ENCODE measurements at places on chromosomes 1 and 21.

GRCh38 chr21:38898422-38899096, 92.8 kb downstream of the ETS2 start:
- no peaks in the 10 kb centered on the region for H3K36me3 ChIP-seq
- DNase-seq, result no peak
- no peaks in the 10 kb centered on the region for H3K27me3 ChIP-seq
- no peaks in the 10 kb centered on the region for H3K4me1 ChIP-seq
- H3K27ac ChIP-seq, result no peak overlapping the region

GRCh38 chr1:27864264-27864895, 8.0 kb upstream of the THEMIS2 start:
- H3K4me1 ChIP-seq, result peaks cover 64% of the 10 kb centered on the region
- H3K27me3 ChIP-seq, result no peaks in the 10 kb centered on the region
- no peak for DNase-seq
- H3K4me3 ChIP-seq, result no peak overlapping the region
- H3K36me3 ChIP-seq, result no peaks in the 10 kb centered on the region

GRCh38 chr1:46544561-46545240, 6.7 kb downstream of the KNCN start:
- H3K27me3 ChIP-seq, result peaks cover 22% of the 10 kb centered on the region
- no peak overlapping the region for H3K27ac ChIP-seq
- no peak for DNase-seq
- no peaks in the 10 kb centered on the region for H3K36me3 ChIP-seq

DNA sequence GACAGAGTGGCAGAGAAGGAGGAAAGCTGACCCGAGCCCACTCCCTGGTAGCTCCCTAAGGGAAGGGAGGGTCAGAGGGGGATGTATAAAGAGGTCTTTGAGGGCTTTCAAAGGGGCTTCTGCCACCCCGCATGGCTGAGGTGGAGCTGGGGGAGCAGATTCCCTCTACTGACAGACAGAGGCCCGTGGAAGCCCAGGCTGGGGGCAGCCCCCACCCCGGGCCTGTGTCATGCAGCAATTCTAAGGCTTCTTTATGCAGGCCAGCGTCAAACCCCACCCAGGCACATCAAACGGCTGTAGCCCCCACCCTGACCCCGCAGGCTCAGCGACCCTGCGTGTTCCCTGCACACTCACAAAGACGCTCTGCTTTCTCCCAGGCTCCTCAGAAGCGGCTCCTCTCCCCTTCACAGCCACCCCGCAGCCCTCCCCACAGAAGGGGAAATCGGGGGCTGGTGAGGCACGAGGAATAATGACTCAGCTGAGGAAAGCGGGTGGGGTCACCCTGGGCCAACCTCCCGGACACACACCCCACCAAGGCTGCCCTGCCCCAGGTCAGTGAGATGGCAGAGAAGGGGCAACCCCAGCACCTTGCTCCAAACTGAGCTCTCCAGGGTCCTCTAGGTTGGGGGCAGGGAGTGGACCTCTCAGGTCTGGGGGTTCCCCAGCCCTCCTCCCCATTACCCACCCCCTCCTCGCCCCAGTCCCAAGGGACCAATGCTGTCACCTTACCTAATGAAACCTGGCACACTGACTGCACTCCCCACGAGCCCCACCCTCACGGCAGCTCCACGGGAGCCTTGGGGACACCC, 10.8 kb downstream of the SLC45A3 start:
- no peak overlapping the region for H3K4me3 ChIP-seq
- H3K4me1 ChIP-seq, result no peaks in the 10 kb centered on the region
- H3K36me3 ChIP-seq, result no peaks in the 10 kb centered on the region
- no peak overlapping the region for H3K27ac ChIP-seq
- no peak for DNase-seq

DNA sequence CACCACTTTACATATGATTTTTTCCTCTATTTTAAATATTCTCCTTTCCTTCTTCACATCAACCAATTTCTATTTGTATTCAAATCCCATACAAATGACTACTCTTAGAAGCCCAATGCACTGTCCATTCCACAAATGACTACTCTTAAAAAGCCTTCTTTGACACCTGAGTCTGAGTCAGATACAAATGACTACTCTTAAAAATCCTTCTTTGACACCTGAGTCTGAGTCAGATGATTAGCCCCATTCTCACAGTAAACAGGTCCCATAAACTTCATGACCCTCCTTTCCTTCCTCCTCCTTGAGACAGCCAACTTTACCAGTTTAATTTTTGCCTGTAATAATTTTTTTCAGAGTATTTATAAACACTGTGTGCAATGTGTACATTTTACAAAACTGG, 231.3 kb upstream of the USP25 start:
- H3K4me3 ChIP-seq, result no peak overlapping the region
- no peak for DNase-seq
- H3K4me1 ChIP-seq, result no peaks in the 10 kb centered on the region

DNA sequence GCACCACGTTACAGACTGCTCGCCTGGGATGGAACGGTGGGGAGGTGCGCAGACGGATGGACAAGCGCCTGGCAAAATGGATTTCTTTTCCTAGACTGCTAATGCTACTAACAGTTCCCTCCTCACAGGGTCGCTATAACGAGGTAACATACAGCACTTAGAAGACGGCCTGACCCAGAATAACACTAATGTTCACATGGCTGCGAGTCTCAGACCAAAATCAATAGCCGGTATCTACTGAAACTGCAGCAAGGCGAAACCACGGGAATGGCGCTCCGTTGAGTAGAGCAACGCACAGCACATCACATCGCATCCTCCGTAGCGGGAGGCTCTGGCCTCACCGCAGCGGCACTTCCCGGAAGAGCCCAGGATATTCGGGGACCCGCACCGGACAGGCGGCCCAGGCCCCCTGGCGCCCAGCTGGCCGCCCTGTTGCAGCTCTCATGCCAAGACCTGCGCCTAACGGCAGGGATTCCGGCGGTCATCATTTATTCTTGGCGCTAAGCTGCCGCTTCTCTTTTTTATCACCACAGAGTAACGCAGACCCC, 46.6 kb downstream of the VPS26C start:
- peak overlapping the region; percentile 85 for H3K27ac ChIP-seq
- no peaks in the 10 kb centered on the region for H3K27me3 ChIP-seq
- H3K36me3 ChIP-seq, result peaks cover 26% of the 10 kb centered on the region
- no peaks in the 10 kb centered on the region for H3K4me1 ChIP-seq

GRCh38 chr1:15739745-15740144, 2.6 kb upstream of the TMEM82 start:
- DNase-seq, result no peak
- H3K27me3 ChIP-seq, result no peaks in the 10 kb centered on the region
- H3K36me3 ChIP-seq, result peaks cover 13% of the 10 kb centered on the region
- H3K27ac ChIP-seq, result no peak overlapping the region
- no peak overlapping the region for H3K4me3 ChIP-seq

- no peaks in the 10 kb centered on the region for H3K4me1 ChIP-seq
- H3K27ac ChIP-seq, result no peak overlapping the region
- H3K36me3 ChIP-seq, result no peaks in the 10 kb centered on the region
- H3K27me3 ChIP-seq, result no peaks in the 10 kb centered on the region
- DNase-seq, result no peak
Measured at GRCh38 chr1:169348383-169349036, 19.1 kb downstream of the NME7 start.

- H3K27ac ChIP-seq, result no peak overlapping the region
- H3K4me3 ChIP-seq, result no peak overlapping the region
- no peaks in the 10 kb centered on the region for H3K27me3 ChIP-seq
- H3K4me1 ChIP-seq, result no peaks in the 10 kb centered on the region
Measured at GRCh38 chr1:162230096-162230495, 146.6 kb downstream of the SPATA46 start.

DNA sequence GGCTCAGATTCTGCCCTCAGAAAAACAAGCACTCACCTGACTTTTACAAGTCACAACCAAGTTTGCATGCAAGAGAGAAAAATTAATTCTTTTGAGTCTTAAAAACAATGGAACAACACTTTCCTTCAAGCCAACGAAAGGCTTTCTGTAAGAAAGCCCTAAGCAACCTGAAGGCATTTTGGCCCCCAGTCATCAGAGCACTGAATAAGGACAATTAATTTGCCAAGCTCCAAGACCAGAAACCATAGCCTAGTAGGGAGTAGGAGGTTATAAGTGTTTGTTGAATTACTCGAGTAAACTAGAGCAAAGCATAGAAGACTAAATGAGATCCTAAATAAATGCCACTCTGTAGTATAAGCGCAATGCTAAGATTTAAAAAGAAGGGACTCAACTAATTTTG, 4.7 kb downstream of the TGFBR3 start:
- no peak overlapping the region for H3K4me3 ChIP-seq
- H3K27ac ChIP-seq, result no peak overlapping the region
- DNase-seq, result no peak
- peaks cover 28% of the 10 kb centered on the region for H3K4me1 ChIP-seq
- H3K27me3 ChIP-seq, result peaks cover 33% of the 10 kb centered on the region
- H3K36me3 ChIP-seq, result no peaks in the 10 kb centered on the region

DNA sequence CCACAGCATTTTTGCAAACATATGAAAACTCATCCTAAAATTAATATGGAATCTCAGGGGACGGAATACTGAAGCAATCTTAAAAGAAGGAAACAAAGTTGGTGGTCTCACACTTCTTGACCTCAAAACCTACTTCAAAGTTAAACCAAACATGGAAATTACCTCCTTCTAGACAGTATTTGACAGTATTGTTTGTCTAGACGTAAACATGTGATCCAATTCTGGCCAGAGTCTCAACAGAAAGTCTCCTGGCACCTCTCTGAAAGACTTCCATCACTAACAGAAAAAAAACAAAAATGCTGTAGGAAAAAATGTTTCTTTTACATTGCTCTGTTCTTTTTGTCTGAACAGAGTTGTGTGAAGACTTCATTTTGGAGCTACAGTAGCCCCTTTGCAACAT, 99.7 kb downstream of the BRINP3 start:
- H3K36me3 ChIP-seq, result no peaks in the 10 kb centered on the region
- H3K4me3 ChIP-seq, result no peak overlapping the region
- no peaks in the 10 kb centered on the region for H3K27me3 ChIP-seq
- no peaks in the 10 kb centered on the region for H3K4me1 ChIP-seq

DNA sequence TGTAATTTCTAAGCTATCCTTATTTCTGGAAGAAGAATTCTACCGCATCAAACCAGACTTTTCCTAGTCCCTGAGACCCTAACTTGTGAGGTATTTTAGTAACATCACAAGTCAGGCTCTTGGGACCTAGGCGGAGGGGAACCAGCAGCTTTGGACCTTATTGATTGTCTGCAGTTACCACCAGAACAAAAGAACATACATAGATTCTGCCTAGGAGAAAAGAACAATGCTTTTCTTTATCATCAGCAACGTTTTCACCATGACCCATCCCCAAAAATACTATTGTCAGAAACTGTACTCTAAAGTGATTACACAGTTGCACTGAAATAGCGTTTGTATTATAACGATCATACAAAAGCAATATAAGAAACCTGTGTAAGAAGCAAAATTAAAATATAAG, 860.4 kb downstream of the USP25 start:
- no peaks in the 10 kb centered on the region for H3K27me3 ChIP-seq
- H3K4me3 ChIP-seq, result no peak overlapping the region
- H3K4me1 ChIP-seq, result peaks cover 7% of the 10 kb centered on the region

Measured in left lung (tissue), 14 donors.